SK-N-MC (cell line): ENCODE measurements at places on chromosomes 4 and X.

- no peak for DNase-seq
Observed at GRCh38 chr4:120636120-120636630, 286.4 kb downstream of the PRDM5 start.

DNA sequence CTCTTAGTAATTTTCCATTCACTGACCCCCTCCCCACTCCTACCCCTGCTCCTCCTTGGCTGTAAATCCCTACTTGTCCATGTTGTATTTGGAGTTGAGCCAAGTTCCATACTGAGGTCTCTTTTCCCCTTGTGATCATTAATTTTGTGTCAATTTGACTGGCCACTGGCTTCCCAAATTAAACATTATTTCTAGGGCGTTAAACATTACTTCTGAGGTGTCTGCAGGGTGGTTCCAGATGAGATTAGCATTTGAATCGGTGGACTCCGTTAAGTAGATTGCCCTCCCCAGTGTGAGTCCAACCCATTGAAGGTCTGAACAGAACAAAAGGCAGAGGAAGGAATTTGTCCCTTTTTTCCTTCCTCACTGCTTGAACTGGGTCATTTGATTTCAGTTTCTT, 25.7 kb downstream of the SLC39A8 start:
- DNase-seq = no peak

DNA sequence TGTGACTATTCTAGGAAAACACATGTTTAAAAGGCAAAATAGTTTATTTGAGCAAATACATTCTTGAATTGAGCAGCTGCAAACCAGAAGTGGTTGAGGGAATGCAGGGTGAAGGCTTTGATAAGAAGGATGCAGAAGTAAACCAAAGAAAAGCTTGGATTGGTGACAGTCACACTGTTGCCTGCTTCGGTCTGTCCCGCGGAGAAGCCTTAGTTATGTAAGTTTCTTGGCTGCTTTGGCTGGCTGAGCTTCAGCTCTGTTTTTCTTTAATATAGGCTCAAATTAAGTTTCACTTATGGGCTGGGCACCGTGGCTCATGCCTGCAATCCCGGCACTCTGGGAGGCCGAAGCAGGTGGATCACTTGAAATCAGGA, 67.6 kb downstream of the FAM53A start:
- no peak for DNase-seq

- no peak for DNase-seq
Observed at GRCh38 chrX:28347476-28347875, 239.8 kb upstream of the IL1RAPL1 start.

DNA sequence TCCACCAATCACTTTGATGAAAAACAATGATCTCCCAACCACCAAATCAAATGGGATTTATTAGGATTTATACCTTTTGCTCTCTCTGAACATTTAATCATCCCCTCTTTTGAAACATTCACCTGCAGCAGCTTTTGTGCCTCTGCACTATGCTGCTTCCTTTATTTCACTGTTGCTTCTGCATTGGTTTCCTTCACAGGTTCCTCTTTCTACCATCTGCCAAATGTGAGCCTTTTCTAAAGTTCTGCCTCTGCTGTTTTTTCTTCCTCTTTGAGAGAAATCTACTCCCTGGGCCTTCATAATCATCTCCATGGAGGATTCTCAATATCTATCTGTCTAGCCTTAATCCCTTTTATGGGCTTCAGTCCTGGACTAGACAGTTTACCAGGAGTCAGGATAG, 24.7 kb downstream of the CUL4B start:
- DNase-seq = no peak

DNA sequence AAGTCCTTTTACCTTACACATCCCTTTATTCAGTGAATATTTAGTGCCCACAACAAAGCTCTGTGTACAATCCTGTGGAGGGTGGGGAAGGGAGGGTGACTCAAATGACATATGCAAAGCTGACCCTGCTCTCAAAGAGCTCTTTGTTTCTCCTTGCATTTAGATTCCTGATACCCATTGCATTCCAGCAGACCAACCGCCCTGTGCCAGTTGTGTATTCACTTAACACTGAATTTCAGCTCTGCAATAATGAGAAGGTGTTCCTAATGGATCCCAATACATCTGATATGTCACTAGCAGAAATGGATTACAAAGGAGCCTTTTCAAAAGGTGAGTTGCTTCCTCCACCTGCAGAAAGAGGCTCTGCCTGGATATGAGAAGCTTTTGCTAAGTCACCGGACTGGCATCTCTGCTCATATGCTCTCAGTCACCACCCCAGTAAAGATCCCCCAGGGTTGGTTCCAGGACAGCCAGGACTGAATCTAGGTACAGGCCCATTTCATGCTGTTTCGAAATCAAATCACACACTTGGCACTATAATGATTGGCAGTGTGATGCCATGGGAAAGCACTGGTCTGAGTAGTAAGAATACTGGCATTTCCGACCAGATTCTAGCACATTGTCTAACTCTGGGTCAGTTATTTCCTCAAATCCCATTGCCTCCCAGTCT, 17.1 kb upstream of the ANXA3 start:
- DNase-seq = no peak

- peak; percentile 53 for DNase-seq
Observed at GRCh38 chr4:23135792-23136645, 443.3 kb downstream of the GBA3 start.

GRCh38 chrX:254630-255215, 26.5 kb upstream of the PLCXD1 start:
- DNase-seq = no peak
